GM12864 (cell line): ENCODE measurements at places on chromosomes 2 and 18.

DNA sequence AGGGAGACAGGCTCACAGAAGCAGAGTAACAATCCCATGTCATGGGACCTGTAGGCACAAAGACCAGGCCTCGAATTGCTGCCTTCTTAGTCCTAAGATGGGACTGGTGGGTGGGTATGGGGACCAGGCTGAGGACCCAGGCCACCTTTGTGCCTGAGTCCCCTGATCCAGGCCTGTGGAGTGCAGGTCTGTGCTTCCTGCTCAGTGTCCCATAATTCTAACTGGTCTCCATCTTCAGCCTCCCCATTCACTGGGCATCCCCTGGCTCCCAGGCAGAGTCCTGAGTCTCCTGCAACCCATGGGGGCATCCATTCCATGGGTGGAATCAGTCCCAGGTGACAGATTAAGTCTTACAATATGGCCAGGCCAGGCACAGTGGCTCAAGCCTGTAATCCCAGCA, 83.9 kb downstream of the SMAD7 start:
- no peak for DNase-seq

GRCh38 chr2:221309892-221310583, 262.1 kb downstream of the EPHA4 start:
- no peak for DNase-seq

DNA sequence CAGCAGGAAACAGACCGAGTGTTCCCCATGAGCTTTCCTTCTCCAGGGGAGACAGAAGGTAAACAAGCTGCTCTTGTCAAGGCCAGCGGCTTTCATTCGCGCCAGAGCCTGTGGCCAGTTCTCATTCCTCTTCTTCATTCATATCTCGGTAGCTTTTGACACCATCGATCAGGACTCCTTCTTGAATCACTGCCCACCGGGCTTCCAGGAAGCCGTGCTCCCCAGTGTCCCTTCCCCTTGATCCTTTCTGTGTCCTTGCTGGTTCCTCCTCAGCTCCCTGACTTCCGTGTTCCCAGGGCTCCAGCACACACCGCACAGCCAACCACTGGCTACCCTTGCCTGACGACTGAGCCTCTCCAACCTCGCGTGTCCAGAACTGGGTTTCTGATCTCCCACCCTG, 14.1 kb downstream of the SLC66A3 start:
- no peak for DNase-seq

- no peak for DNase-seq
Observed at GRCh38 chr18:60331890-60332289, 40.7 kb downstream of the MC4R start.

DNA sequence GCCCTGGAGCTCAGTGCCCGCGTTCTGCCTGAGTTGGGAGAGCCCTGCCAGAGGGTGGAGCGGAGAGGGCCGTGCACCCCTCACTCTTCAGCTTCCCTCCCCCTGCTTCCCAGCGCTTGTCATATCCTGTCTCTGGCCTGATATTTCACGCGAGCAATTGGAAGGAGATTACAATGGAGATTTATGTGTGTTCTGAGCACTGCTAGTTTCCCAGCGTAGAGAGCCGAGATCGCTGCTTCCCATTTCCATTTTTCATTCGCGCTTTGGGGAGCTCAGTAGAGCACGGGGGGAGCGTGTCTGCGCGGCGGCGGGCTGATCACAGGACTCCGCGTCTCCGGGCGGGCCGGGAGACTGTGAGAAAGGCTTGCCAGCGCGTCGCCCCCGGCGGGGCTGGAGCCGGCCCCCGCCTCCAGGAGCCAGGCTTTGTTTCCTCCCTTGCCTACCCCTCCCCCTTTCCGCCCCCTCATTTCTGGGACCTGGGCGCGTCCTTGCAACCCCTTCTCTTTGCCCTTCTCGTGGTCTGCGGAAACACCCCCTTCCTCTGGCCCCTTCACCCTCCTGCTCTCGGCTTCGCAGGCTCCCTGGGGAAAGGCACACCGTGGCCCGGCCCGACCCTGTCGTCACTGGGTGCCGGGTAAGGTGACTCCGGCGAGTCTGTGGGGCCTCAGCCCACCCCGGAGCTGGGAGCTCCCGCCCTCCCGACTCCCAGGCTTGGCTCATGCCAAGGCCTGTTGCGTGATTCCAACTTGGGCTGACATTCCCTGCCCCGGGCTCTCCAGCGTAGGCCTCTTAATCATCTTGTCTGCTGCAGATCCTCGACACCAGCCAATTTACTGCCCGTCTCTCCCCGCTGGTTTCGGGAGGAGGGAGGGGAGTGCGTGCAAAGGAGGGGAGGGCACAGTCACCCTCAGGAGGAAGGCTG, 5.8 kb downstream of the DLX2 start:
- no peak for DNase-seq

- DNase-seq = no peak
Observed at GRCh38 chr18:11989174-11989573, 7.9 kb downstream of the IMPA2 start.

DNA sequence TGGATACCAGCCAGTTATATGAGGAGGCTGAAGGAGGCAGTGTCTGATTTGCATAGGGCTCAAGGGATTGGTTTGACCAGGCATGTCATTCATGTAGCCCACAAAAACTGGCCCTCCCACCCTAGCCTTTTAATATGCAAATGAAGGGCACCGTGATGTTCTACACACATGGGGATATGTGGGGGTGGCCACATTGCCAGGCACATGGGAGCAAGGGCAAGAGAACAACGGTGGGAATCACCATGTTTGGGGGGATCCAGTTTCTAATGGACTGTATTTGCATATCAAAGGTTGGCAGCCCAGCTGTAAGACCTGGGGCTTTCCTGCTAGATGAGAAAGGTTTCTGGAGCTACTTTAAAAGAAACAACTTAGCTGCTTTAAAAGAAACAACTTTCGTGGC, 65.1 kb upstream of the SLC25A52 start:
- no peak for DNase-seq

- no peak for DNase-seq
Observed at GRCh38 chr2:112885506-112885902, 25.5 kb upstream of the IL37 start.

GRCh38 chr2:8169443-8169842, 512.4 kb upstream of the ID2 start:
- no peak for DNase-seq

DNA sequence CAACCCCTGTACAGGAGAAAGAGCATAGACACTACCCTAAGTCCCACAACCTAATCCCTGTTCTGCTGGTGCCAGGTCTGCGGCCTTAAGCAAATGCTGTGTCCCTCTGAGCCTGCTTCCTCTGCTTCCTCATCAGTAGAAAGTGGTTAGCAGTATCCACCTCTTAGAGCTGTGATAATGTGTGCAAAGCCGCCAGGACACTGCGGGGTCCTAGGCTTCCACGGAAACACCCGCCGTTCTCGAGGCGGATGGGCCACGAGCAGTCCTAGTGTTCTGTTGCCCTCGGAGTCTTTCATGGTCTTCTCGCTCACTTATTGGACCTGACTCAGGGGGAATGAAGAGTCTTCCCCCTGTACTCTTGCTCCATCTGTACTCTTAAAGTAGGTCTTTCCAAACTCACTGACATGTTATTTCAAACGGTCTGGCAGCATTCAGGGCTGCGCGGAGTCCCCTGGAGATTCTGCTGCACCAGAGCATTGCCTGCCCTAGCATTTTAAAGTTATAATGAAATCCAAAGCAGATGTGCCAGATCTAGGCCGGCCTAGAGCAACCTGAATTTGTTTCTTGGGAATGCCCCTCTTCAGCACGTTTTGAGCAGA, 107.2 kb upstream of the ZNF236 start:
- no peak for DNase-seq

GRCh38 chr2:180893752-180894151, 86.7 kb upstream of the UBE2E3 start:
- no peak for DNase-seq

DNA sequence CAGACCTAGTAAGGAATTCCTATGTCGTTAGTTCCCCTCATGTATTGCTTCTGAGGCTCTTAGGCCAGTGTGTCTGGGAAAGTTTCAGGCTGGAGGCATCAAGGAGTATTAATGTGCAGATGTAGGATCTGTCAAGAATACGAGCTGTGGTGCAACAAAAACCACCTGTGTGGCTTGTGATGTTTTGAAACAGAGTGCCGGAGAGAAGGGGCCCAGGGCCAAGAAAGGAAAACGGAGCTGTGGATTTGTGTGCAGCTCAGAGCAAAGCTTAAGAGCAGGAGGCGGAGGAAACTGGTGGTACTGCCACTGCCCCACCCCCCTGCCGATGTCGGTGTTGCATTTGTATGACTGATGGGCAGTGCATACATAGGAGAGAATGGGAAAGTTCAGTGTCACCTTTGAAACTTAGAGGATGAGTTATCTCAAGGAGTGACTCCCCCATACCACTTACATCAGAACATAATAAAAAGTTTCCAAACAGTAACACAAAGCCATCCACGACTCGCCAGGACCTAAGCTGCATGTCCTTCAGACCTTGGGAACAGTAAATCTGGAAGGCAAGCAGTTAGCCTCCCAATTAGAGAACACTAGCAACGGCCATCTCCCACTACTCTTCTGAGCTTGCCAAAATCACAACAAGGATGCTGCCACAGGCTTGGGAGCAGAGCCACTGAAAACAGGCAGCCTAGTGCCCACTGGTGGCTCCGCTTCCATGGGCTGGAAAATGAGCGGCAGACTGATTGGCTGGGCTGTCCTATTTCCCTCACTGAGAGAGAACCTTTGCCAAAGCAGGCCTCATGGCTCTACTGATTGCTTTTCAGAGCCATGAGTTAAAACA, 152.7 kb upstream of the NT5C1B start:
- DNase-seq = no peak

DNA sequence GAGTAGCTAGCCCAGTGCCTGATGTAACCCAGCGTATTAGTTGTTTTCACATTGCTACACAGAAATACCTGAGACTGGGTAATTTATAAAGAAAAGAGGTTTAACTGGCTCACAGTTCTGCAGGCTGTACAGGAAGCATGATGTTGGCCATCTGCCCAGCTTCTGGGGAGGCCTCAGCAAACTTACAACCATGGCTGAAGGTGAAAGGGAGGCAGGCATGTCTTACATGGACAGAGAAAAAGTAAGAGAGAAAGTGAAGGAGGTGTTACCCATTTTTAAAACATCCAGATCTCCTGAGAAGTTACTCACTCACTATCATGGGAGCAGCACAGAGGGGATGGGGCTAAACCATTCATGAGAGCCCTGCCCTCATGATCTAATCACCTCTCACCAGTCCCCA, 6.1 kb upstream of the CYRIA start:
- no peak for DNase-seq

GRCh38 chr2:134466141-134466540, 212.3 kb downstream of the MGAT5 start:
- peak; percentile 12 for DNase-seq

- DNase-seq = no peak
Observed at GRCh38 chr2:55871637-55872036, 51.9 kb downstream of the EFEMP1 start.

GRCh38 chr18:23422751-23423418, 30.2 kb upstream of the RIOK3 start:
- DNase-seq = peak; percentile 52

DNA sequence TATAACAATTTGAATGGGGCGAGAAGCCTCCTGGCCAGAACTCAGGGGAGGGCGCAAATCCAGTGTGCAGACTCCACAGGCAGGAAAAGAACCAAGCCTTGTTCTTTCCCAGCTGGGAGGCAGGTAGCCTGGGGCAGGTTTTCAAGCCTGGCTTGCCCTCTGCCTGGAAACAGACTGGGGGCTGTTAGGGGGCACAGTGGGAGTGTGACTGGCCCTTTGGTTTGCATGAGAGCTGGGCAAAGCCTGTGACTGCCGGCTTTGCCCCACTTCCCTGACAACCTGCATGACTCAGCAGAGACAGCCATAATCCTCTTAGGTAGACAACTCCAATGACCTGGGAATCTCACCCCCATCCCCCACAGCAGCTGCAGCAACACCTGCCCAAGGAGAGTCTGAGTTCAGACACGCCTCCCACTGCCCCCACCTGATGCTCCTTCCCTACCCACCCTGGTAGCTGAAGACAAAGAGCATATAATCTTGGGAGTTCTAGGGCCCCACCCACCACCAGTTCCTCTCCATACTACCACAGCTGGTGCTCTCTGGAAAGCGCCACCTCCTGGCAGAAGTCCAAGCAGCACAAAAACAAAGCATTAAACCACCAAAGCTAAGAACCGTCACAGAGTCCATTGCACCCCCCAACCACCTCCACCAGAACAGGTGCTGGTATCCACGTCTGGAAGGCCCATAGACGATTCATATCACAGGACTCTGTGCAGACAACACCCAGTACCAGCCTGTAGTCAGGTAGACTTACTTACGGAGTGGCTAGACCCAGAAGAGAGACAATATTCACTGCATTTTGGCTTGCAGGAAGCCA, 402.5 kb downstream of the STK39 start:
- no peak for DNase-seq

- DNase-seq = no peak
Observed at GRCh38 chr2:223868005-223868404, 30.6 kb upstream of the AP1S3 start.

- no peak for DNase-seq
Observed at GRCh38 chr2:147033044-147033443, 811.8 kb upstream of the ACVR2A start.

DNA sequence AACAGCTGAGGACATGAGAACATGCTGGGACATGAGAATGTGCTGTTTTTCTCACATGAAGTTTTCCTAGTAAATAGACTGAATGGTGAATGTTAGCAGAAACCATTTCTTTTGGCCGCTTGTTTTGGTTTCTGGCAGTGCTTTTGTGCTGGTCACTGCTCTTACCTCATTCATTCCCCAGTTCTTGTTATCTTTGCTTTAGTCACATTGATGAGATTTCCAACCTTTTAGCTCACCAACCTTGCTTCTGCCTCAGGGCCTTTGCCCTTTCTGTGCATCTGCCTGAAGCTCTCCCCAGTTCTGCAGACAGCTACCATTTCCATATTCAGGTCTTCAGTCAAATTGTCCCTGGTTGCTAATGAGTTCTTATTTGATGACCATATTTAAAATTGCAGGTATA, 91.6 kb downstream of the PTPRM start:
- DNase-seq = no peak

- no peak for DNase-seq
Observed at GRCh38 chr18:75322206-75322605, 105.3 kb downstream of the SMIM21 start.

- no peak for DNase-seq
Observed at GRCh38 chr2:236731767-236732580, 162.3 kb downstream of the ACKR3 start.

DNA sequence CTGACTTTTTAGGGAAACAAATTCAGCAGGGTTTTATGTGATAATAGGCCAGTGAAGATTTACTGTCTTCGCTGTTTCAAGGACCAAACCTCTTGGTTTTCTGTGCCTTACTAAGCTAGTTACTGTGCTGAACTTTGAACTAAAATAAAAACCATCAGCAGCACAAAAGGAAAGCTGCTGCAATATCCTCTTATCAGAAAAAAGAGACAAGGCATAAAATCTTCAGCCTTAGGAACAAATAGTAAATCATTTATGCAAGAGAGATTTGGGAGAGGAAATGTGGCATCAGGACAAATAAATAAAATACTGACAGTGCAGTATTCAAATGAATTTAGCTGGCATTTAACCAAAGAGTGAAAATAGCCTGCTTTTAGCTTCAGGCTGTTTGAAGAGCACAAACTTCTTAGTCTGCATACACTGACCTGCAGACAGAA, 64.1 kb upstream of the EHBP1 start:
- no peak for DNase-seq

- no peak for DNase-seq
Observed at GRCh38 chr2:240422658-240423329, 12.7 kb upstream of the GPC1 start.
